ENCODE measurements at places on chromosomes 7 and 10.

DNA sequence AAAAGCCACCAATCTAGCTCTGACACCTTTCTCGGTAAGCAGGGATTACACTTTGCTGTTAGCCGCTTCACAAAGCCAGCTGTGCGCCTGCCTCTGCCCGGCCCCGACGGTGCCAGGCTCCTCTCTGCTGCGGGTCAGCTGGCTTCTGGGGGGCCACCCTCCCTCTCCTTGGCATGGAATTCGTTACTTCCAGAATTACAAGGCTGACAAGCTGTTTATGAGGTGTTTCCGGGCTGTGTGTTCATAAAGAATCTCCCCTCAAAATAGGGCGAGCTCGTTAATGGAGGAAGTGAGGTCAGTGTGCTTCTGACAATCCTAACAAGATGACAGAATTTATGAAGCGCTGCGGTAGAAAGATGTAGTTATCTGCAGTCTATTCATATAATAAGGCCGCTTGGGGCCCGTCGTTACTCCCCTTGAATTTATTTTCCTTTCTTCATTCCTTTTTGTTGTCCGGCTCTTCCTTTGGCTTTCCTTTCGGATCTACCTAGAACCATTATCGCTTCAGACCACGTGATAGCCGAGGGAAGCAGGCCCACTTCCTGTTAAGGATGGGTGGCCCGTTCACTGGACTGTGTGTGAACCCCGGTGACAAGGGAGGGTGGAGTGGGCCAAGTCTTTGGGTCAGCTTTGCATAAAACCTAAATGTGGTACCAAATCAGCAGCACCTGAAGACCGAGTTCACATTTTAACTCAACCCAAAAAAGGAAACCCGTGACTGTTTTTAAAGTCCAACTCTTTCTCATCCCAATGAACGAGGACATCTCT, 273.0 kb upstream of the YAE1 start:
- DNase-seq = no peak

DNA sequence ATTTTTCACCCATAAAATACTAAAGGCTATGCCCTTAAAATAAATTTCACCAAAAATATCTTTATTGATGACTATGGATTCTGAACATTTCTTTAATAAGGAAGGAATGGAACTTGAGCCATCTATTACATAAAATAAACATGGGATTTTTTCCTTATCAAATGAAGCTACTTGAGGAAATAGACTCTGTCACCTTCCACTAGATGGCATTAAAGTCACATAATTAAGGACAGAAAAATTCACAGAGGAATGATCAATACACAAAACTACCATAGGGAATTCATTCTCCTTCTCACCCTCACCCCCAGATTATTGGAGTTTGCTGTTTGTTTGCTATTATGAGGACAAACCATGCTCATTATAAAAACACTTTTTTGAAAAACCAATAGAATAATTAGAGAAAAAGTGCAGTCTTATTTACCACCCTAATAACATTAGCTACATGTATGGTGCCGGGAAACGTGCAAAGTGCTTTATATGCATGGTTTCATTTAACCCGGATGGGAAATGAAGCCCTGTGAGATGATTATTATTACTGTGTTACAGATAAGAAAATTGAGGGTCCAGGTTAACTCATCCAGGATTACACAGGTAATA, 21.1 kb upstream of the FOXI2 start:
- DNase-seq = no peak

GRCh38 chr10:9052767-9053166, 998.3 kb downstream of the GATA3 start:
- no peak for DNase-seq

- DNase-seq = no peak
Observed at GRCh38 chr7:137772316-137772715, 74.5 kb downstream of the DGKI start.

GRCh38 chr10:22629852-22630233, 84.5 kb downstream of the PIP4K2A start:
- DNase-seq = no peak

GRCh38 chr7:23207021-23207420, 25.2 kb downstream of the NUP42 start:
- no peak for DNase-seq

- DNase-seq = no peak
Observed at GRCh38 chr10:44393051-44393630, 8.2 kb upstream of the CXCL12 start.

- DNase-seq = no peak
Observed at GRCh38 chr10:96756111-96756903, 36.0 kb upstream of the PIK3AP1 start.

GRCh38 chr10:132140167-132140925, 46.4 kb upstream of the DPYSL4 start:
- DNase-seq = peak; percentile 3

DNA sequence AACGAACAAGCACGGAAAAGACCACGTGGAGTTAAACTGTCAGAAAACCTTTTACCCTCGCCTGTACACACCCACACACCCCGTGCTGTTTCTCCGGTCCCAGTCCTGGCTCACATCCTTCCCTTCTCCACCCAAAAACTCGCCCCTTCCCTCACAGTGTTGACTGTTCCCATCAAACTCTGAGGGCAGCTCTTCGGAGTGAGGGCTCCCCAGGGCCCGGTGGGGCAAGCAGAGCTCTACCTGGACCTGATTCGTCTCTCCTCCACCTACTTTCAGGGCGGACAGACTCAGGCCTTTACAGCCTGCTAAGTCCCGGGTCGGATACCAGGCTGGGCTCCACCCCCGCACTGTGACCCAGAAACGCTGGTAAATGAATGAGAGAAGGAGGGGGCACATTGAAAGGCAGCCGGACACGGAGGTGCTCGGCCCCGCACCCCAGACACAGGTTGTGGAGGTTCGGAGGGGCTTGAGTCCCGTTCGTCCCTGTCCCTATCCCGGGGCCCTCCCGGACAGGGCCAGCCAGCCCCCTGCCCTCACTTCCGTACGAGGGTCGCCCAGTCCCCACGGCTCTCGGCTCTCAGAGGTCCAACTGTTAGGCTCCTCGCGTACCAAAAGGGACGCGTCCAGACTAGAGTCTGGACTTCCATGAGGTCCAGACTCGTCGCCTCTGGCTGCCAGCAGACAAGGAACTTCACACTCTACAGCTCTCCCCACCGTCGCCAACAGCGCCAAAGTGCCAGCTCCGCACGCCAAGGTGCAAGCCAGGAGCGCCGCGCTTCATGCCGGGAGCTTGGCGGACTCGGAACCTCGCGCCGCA, 31.7 kb upstream of the ASL start:
- no peak for DNase-seq

GRCh38 chr7:120567204-120567603, 290.7 kb downstream of the TSPAN12 start:
- DNase-seq = no peak

DNA sequence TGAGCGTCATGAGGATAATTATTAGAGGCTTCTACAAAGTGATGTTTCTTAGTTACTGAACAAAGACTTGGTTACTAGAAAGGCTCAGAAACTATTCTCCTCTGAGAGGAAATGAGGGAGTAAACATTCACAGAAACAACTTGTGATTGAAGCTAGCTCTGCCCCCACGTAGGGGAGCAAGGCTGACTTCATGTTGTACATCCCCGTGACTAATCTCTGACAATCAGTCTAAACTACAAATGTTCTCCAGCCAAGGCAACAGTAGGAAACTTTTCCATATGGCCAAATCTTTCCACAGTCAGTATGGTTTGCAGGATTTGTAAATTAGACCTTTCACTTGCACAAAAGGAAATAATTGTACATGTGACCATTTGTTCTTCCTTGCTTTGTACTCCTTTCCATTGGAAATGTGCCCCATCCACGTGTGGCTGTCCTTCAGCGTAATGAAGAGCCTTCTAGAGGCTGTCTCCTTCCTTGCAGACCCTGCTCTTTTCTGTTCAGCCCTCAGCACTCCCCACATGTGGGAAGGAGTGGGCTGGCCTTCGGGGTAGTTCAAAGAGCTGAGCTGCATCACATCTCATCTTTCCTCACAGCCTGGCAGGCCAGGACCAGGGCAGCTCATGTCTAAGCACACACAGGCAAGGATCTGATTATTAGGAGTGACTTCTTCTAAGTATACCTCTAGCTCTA, 93.5 kb downstream of the PCGF5 start:
- no peak for DNase-seq

DNA sequence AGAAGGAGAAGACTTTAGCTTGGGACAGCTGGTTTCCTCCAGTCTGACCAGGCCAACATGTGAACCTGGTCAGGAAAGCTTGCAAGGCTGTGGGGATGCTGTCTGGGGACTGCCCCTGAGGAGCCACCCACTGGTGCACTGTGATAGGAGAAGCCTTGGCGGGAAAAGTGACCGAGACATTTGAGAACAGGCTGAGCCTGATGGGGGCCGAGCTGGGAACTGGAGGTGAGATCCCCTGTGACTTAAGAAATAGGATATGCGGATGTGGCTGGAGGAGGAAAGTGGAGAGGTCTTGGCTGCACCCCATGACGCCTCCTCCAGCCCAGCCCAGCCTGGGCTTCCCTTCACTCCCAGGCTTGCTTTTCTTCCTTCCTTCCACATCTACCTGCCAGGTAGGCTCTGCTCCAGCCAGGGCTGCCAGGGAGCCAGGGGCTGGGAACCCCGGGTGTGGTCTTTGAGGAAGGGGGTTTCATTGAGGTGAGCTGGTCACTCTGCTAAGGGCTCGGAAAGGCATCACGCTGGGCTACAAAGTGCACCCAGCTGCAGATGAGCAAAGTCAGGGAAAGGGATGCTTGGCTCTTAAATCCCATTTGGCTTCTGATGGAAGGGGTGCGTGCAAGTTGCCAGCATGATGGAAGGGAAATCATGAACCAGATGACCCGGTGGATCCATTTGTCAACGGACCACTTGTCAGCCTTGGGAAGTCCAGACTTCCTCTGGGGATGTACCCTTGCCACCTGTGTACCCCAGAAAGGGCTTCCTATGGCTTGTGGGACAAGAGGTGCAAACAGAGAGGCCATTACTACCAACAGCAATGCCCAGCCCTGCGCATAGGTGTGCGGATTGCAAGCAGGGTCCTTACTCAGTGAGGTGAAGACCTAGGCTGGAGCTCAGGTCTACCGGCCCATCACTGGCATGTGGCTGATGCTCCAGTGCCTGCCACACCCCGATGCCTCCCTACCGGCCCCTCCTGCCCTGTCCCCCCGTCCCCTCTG, 66.3 kb downstream of the C10orf143 start:
- no peak for DNase-seq

DNA sequence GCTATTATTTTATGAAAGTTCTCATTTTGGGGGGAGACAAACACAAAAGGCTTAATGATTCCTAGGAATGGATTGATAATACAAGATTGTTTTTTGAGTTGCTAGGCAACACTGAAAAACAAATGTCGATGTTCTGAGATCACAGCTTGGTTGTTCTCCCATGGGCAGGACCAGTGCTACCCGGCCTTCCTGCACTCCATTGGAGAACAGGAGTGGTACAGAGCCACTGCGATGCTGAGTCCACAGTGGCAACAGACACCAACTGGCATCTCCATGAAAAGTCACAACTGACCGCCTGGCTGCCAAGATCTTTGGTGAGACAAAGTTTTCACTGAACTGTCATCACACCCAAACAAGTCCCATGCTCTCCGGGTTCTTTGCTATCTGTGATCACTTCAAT, 68.9 kb upstream of the NMT2 start:
- no peak for DNase-seq

DNA sequence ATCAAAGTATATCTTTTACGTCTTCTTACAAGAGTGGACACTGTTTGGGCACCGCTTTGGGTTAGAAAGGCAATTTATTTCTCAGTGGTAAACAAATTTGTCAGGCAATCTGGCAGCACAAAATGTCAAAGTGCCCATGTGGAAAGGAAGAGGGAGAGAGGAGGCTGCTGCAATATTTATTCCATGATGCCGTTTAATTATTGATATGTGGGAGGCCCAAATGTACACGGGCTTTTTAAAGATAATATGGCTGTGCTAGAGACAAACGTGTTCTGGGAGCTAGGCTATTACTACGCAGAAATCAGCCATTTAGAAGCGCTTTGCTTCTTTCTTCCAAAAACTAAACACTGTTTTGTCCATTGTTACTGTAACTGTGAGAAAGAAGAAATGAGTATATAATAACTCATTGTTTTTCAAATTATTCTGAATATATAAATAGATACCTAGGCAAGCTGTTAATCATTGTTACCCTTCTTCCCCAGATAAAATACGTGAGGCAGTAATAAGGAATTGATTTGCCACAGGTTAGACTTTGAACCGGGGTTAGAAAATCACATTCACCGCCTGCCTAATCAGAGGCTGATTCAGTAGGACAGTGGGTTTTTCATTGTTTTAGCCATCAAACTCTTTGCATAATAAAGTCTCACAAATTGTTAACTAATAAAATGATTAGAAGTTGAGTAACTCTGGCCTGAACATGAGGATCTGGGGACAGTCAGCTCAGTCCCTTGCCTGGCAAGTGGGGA, 116.5 kb upstream of the FRMD4A start:
- no peak for DNase-seq

DNA sequence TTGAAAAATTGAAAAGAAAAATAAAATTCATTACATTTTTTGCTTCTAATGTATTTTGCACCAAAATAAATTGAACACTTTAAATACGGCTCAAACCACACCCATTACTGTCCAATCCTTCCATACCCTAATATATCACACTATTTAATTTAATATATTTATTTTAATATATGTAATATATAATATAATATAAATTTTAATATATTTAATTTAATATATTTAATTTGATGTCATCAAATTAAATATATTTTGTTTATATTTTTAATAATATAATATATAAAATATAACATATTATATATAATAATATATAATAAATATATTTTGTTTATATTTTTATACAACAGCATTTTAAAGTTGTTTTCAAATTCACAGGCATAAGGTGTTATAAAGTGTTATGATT, 15.7 kb upstream of the POU6F2 start:
- no peak for DNase-seq

- peak; percentile 70 for DNase-seq
Observed at GRCh38 chr10:15370856-15371701, at the start of gene FAM171A1. FAM171A1 (minus strand) TSS chr10:15371289; CDS start chr10:15371052, 237 bp downstream.

DNA sequence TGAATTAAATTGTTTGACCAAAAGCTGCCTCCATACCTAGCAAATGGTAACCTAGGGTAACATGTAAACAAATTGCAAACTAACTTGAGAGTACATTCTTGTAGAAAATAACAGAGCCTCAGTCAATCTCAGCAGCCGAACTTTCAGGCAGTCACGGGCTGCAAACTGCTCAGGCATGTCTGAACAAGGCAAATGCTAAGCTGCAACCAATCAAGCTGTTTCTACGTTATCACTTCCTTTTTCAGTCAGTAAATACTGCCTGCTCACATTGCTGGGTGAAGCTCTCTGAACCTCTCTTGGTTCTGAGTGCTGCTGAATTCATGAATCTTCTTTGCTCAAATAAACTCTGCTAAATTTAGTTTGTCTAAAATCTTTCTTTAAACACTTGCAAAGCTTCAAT, 1212.4 kb downstream of the SORCS1 start:
- no peak for DNase-seq

- no peak for DNase-seq
Observed at GRCh38 chr10:46229144-46229563, 57.6 kb upstream of the ANTXRL start.

DNA sequence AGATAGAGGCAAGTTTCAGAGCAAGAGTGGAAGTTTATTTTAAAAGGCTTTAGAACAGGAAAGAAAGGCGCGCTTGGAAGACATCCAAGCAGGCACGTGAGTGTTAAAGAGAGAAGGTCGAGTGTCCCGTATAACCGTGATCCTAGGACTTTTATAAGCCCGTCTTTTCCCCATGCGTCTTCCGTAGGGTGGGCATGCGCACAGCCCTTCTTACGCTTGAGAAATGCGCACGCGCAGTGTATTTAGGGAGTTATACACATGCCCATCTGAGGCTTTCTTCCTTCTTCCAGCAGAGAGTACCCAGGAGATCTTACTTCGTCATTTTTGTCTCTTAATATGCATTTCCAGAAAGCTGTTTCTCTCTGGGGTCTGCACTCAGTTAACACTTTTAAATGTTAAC, 52.4 kb downstream of the CALD1 start:
- no peak for DNase-seq

Measured in T-helper 17 cell (primary cell).